Vagina (tissue), 2 donors: ENCODE measurements at places on chromosomes 11 and 22. TPM values are rescaled to one million over a fixed set of nuclear protein-coding genes. Genes with fewer than 3 reads are reported as not detected.

LRRC55 gene
- total RNA-seq: 0.74 TPM

- no peak for DNase-seq
Observed at GRCh38 chr11:8917157-8917825, 6.3 kb downstream of the AKIP1 start.

- no peak for DNase-seq
Observed at GRCh38 chr11:9972989-9973388, 309.1 kb downstream of the SWAP70 start.

OR4D5 gene
- total RNA-seq: not detected

DNA sequence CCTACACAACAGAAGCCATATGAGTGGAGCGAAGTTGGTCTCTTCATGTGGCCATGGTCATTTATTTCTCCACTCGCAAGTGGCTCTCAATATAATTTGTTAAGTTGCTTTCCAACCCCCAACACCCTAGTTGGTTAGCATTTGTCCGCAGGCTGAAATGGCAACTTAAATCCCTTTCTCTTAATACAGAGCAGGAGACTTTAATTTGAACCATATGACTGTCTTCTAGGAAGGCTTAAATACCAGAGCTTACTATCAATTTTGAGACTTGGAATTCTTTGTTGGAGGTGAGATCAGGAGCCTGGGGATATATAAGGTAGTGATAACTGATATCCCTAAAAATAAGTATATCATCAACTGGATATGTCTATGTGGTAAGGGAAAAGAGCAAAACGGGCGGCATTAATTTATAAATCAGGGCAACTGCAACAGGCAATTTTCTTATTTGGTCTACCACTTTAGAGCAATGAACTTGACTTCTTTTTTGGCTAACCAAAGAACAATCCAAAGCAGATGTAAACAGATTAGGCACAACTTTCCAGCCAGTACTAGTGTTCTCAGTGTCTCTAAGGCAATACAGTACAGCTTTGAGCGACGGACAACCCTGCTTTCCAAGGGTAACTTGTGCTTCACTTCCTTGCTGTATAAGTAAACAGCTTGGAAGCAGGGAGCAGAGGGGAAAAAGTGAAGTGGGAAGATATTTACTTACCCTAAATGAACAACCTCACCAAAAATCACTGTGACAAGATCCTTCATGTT is 74.7 kb upstream of the APOA1 start:
- no peak for DNase-seq

FAM181B gene
- 0.49 TPM for total RNA-seq

SCGB1D2 gene
- not detected for total RNA-seq

SOX10 gene
- total RNA-seq: 3.2 TPM

FOLR1 gene
- total RNA-seq: not detected

- no peak for DNase-seq
Observed at GRCh38 chr11:82315093-82315492, 418.6 kb downstream of the FAM181B start.

DCPS gene
- total RNA-seq: 15.5 TPM

GRCh38 chr11:43747130-43747802 is 66.7 kb downstream of the HSD17B12 start:
- no peak for DNase-seq

- DNase-seq: no peak
Observed at GRCh38 chr11:2667940-2668339, 31.9 kb downstream of the KCNQ1OT1 start.

- no peak for DNase-seq
Observed at GRCh38 chr22:33971561-33971961, 51.3 kb upstream of the LARGE1 start.

DEPDC7 gene
- total RNA-seq: 2.5 TPM

DNA sequence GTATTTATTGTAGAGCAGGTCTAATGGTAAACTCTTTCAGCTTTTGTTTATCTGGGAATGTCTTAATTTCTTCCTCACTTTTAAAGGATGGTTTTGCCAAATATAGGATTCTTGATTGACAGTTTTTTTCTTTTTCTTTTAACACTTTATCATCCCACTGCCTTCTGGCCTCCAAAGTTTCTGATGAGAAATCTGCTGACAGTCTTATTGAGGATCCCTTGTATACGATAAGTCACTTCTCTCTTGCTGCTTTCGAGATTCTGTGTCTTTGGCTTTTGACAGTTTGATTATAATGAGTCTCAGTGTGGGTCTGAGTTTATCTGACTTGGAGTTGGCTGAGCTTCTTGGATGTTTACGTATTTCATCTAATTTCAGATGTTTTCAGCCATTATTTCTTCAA is 6.7 kb upstream of the TSKU start:
- no peak for DNase-seq

DNA sequence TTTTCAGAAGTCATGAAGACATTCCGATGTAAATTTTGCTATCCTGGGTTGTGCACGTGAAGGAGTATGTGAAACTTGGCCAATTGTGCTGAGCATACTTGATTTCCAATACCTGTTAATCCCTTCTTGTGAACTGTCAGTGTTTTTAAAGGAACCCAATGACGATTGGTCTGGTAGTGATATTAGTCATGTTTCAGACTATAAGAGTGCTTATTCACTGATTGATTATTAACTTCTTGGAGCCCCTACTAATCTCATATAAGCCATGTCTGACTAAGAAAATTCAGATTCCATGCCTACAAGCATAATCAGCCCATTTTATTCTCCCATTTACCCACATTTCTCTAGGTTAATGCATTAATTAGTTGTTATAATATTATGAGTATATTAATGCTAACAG is 330.8 kb upstream of the MTNR1B start:
- DNase-seq: no peak

- DNase-seq: no peak
Observed at GRCh38 chr11:63667995-63668795, 3.0 kb downstream of the ATL3 start.

GRCh38 chr11:96012086-96012824 is 88.3 kb upstream of the MTMR2 start:
- DNase-seq: no peak

- no peak for DNase-seq
Observed at GRCh38 chr11:10683429-10683828, 10.1 kb downstream of the IRAG1 start.

DNA sequence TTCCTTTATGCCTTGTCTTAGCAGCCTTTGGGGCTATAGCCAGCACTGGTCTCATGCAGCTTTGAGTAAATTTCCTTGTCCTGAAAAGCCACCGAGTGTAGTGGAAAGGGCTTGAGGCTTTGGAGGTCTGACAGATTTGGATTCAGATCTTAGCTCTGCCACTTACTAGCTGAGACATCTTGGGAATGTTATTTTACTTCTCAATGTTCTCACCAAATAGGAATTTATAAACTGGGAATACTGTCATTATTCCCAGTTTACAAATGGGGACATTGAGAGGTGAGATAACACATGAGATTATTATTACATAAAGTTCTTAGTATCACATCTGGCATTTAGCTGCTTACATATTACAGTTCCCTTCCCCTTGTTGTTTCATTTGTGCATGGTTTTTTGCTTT is 95.5 kb downstream of the COMMD9 start:
- no peak for DNase-seq

GRCh38 chr22:49196046-49196511 is 631.6 kb downstream of the BRD1 start:
- DNase-seq: no peak

- DNase-seq: no peak
Observed at GRCh38 chr22:50114221-50115021, 24.6 kb downstream of the MOV10L1 start.

CYTH4 gene
- 16.2 TPM for total RNA-seq

DNA sequence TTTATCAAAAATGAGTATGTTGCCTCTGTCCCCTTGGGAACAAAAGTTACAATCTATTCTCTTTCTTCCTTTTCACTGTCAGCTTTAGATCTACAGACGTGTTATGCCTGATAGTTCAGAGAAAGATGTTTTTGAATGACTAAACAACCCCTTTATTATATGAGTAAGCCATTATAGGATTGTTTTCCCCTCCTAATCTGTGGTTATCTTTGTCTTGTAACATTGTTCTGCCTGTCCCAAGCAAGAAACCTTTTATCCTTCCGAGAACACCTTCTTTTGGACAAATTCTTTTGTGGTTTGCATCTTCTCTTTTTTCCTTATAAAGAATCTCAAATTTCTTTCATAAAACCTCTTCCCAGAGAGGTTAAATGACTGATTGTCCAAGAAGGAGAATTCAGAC is 208.4 kb downstream of the DDX10 start:
- DNase-seq: no peak

DNA sequence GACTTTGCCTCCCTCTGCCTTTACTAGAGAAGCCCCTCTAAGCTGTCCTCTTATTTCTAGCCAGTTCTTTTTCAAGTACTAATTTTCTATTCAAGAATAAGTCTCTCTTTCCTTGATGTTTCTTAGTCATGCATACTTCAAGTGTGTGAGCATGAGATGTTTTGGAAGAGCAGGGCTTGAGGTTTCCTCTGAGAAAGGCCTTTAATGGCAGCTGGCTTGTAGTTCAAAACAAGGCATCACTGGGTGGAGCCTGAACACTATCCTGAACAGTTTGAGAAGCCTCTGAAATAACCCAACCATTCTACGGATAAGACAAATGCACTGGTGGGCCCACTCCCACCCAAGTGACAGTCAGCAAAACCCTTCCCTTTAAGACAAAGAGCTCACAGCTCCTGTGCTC is 37.6 kb downstream of the CLDN25 start:
- DNase-seq: no peak

TSSC4 gene
- 37.6 TPM for total RNA-seq

TEF gene
- 12.0 TPM for total RNA-seq

DNA sequence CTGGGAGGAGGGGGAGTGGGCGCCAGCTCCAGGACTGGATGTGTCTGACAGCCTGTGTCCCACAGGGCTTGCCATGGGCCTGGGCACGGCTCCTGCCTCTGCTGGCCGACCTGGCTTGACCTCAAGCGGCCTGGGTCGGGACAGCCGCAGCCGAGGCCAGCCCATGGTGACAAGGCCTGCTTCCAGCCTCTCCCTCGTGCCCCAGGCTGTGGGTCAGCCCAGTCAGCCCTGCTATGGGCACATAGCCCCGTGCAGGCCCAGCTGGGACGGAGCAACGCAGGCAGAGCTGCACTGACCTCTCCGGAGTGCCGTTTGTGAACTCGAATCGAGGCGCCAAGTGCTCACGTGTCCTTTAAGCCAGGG is 17.9 kb downstream of the OSBPL5 start:
- no peak for DNase-seq

DNA sequence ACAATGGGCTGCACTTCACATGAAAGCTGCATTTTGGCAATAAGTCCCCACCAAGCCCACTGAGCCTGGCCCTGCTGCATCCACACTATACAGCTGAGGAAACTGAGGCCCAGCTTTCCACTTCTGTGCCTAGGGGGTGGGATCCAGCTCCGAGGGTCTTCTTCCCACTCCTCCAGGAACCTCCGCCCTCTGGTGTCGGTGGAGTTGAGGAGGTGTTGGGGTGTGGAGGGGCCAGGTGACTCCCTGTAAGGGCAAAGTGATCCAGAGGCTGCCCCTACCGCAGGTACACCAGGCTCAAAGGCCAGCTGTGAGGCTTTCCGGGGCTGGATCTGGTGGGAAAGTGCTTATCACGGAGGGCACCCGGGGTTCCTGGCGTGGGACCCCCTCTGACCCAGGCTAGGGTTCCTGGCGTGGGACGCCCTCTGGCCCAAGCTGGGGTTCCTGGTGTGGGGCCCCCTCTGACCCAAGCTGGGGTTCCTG is 125.0 kb downstream of the KCNQ1 start:
- DNase-seq: no peak

DNA sequence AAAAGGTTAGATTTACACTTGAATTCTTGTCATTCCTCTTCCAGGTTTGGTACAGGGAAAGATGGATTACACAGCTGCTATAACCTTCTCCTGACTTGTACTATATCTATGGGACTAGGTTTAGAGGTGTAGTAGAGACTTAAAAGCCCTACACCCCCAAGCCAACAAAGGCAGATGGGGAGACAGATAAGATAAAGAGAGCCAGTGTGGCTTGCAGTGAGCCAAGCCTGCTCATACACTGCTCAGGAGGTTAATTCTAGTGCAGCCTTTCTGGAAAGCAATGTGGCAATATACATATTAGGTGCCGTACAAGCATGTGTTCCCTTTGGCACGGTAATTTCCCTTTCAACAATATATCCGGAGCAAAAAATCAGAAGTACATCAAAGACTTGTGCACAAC is 10.8 kb downstream of the SIK3 start:
- no peak for DNase-seq

SYVN1 gene
- total RNA-seq: 42.5 TPM

- no peak for DNase-seq
Observed at GRCh38 chr11:105823495-105824033, 198.5 kb downstream of the MSANTD4 start.

DNA sequence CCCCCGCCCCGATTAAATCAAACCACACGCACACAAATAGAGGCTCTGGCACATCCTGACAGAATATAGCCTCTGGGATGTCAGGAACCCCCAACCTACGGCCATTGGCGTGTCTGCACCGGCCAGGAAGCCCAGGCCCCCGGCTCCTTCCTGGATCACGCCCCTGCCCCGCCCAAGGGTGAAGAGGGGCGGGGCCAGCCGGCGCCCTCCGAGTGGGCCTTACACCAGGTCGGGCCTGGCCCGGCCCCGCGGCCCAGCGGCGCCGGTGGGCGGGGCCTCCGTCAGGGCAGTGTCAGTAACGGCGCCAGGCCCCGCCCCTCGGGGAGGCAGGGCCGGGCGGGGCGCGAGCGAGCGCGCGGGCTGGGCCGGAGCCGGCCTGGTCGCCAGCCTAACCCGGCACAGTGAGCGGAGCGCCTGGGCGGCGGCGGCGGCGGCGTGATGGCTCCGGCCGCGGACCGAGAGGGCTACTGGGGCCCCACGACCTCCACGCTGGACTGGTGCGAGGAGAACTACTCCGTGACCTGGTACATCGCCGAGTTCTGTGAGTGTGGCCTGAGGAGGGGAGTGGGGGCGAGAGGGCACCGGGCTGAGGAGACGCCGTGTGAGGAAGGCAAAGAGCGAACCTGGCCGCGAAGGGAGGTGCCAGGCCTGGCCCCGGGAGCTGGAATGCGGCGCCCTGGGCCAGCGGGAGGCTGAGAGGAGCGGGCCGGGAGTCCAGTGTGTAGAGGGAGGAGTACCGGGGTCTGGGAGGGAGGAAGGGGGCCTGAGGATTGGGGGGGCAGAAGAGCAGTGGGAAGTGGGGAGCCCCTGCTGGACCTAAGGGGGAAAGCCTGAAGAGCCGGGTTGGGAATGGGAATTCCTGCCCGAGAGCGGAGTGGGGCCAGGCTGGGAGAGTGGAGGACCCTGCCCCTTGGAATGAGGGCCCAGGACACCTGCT is at the start of gene ACER3:
Gene ACER3 (plus strand): TSS at position 380 of the 937 bp plus-strand sequence. CDS start 59 bp downstream, at position 439.
- DNase-seq: no peak

DNA sequence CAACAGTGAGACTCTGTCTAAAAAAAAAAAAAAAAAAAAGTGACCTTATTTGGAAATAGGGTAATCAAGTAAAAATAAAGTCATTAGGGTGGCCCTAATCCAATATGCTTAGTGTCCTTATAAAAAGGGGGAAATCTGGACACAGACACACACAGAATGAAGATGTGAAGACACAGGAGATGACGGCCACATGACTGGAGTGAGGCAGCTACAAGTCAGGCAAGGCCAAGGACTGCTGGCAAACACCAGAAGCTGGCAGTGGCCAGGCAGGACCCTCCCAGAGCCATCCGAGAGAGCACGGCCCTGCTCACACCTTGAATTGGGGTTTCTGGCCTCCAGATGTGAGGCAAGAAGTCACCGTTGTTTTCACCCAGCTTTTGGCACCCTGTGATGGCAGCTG is 28.6 kb downstream of the LRFN4 start:
- DNase-seq: no peak

OTOG gene
- not detected for total RNA-seq

- DNase-seq: no peak
Observed at GRCh38 chr11:121105063-121105480, 4.0 kb downstream of the TECTA start.

ELF5 gene
- total RNA-seq: not detected
